ENCODE measurements at places on chromosomes 3 and 15.
A peak's percentile ranks its signal among the peaks of the same experiment; 100 is the strongest.

- DNase-seq: no peak
These were observed 72.7 kb upstream of the WNT5A start for GRCh38 chr3:55559500-55560423.

DNA sequence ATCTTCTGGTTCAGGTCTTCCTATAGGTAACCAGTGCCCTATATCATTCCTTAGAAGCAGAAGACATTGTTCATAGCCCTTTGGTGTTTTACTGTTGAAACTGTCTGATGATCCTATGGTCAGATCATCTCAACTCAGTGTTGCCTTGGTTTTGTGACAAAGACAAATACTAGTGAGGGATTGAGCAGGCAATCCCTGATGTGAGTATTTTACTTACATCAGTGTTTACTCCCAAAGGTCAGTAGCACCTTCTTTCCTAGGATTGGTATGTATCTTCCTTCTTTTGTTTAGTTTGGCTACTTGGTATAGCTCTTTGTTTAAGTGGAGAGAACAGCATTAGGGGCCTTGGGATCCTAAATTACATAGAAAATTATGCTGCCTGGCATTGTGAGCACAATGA, 41.1 kb downstream of the BBS4 start:
- no peak for DNase-seq

GRCh38 chr15:31477851-31478701, 151.4 kb downstream of the KLF13 start:
- no peak for DNase-seq

DNA sequence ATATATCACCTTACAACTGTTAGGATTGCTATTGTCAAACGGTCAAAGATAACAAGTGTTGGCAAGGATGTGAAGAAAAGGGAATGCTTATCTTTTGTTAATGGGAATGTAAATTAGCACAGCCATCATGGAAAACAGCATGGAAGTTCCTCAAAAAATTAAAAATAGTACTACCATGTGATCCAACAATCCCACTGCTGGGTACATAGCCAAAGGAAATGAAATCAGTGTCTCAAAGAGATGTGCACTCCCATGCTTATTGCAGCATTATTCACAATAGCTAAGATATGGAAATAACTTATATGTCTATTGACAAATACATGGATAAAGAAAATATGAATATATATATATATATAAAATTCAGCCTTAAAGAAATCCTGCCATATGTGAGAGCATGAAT, 274.6 kb downstream of the EDEM1 start:
- no peak for DNase-seq

GRCh38 chr3:123385001-123385401, 63.9 kb downstream of the ADCY5 start:
- DNase-seq: no peak

GRCh38 chr15:78052001-78052401, 25.5 kb downstream of the TBC1D2B start:
- no peak for DNase-seq

GRCh38 chr15:43776101-43776717, 557 bp downstream of the ELL3 start:
- no peak for DNase-seq

GRCh38 chr3:190180268-190180667, 59.6 kb upstream of the P3H2 start:
- DNase-seq: no peak

GRCh38 chr3:11392014-11392859, 120.0 kb downstream of the ATG7 start:
- DNase-seq: no peak

- no peak for DNase-seq
These were observed 1334.4 kb upstream of the ALCAM start for GRCh38 chr3:104032283-104032682.

- no peak for DNase-seq
These were observed 86.0 kb downstream of the PLXNA1 start for GRCh38 chr3:127068871-127069270.

DNA sequence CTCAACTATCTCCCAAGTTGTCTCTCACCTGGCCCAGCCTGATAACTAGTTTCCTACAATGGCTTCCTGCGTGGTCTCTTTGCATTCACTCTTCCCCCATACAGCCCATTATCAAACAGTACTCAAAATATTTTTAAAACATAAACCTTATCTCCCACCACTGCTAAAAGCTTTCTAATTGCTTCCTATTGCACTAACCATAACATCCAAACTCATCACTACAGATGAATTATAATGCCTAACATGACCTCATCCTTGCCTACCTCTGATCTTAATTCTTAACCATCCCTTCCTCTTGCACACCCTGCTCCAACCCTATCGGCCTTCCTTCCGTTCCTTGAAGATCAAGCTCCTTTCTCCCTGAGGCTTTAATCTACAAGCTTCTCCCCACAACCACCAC, 17.0 kb downstream of the ACAP2 start:
- DNase-seq: no peak

GRCh38 chr15:90572893-90573292, 43.2 kb downstream of the CRTC3 start:
- DNase-seq: no peak

GRCh38 chr15:36903195-36903594, 197.2 kb downstream of the MEIS2 start:
- DNase-seq: no peak

DNA sequence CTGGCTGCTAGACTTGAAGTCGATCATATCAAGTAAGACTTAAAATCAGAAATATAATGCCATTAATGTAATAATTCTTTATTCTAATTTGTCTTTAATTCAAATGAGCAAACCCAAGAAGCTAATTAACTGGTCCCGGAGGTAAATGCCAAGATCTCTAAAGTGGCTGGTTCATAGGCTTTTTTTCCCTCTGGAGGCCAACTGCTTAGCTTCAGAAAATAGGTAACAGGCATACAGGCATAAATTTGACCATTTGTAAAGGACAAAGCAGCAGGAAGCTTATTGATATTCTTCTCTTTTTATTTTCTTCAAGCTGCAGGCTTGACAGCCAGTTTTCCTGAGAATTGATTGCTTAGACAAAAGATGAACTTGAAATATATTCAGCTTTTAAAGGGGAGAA, 158.6 kb upstream of the RAP2B start:
- DNase-seq: no peak

DNA sequence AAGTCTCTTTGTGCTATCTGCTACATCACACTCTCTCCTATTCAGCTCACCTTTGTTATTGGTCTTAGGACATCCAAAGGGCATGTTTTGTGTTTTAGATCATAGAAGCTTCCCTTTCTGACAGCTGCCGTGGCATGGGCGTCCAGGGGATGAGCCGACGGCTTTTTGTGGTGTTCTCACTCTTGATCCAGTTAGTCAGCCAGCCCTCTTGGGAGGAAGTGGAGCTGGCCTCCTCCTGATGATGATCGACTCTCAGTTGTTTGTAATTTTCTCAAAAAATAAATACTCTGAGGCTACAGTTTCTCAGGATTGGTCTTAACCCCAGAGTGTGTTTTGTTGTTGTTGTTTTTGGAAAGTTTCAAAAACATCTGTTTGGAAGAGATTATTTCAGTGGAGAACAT, 34.4 kb downstream of the BOC start:
- no peak for DNase-seq

DNA sequence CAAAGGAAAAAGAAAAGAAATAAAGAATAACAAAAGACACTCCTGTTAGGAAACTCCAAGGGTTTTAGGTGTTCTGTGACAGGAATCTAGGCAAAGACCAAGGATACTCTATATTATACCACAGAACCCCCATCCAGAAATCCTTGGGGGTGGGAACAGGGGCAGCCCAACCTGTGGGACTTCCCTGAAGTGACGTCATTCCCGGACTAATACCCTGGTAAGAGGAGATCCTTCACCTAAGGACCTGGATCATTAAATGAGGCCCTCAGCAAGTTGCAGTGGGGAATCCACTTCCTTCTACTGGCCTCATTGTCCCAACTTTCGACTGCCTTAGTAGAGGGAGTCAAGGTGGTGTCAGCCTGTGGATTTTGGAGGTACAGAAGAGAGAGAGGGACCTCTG, 41.1 kb upstream of the ZNF148 start:
- no peak for DNase-seq

- no peak for DNase-seq
These were observed 190.8 kb downstream of the VGLL3 start for GRCh38 chr3:86800116-86800515.

GRCh38 chr15:33700695-33701303, 267.5 kb upstream of the CHRM5 start:
- peak; percentile 2 for DNase-seq

DNA sequence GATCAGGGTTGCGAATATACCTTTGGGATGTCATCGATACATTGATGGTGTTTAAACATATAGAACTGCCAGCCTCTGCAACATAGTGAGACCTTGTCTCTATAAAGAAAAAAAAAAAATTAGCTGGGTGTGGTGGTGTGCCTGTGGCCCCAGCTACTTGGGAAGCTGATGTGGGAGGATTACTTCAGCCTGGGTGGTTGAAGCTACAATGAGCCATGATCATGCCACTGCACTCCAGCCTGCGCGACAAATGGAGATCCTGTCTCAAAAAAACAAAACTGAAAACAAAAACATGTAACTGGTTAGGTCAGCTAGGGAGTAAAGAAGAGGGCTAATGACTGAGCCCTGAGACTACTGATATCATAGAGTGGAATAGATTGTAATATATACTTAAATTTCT, 30.7 kb upstream of the MGA start:
- DNase-seq: no peak

- DNase-seq: no peak
These were observed 24.7 kb upstream of the BSN start for GRCh38 chr3:49529567-49529966.

- DNase-seq: no peak
These were observed 496.3 kb upstream of the CNTN3 start for GRCh38 chr3:75110741-75111140.

DNA sequence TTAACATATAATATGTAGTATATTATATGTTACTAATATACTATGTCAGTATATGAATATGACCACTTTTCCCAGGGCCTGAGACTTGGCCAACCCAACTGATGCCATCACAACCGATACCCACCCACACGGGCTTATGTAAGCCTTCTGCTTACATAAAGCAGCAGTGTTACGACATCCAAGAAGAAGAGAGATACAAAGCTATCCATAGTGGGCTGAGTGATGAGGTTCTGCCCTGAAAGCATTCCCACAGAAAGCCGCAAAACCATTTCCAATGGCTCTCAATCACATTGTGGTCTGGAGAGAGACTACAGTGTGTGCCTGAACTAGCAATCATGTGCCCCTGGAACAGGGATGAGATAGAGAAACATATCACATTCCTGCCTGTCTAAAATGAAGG, 177.9 kb downstream of the PLOD2 start:
- no peak for DNase-seq

DNA sequence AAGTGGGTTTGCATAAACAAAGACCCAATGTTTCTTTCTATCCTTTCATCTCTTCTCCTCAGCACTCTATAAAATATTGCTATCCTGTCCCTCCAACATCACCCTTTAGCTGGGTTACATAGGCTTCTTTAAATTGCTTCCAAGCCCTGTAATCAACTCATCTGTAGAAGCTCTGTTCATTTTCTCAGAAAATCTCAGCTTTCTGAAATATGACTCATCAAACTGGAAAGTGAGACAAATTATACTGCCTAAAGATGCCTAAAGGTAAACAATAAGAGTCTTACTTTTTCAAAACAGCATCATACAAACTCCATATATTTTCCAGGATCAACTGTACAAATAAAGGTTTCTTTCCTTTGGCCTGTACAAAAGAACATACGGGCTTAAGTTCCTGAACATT, 33.8 kb downstream of the EFL1 start:
- DNase-seq: no peak

DNA sequence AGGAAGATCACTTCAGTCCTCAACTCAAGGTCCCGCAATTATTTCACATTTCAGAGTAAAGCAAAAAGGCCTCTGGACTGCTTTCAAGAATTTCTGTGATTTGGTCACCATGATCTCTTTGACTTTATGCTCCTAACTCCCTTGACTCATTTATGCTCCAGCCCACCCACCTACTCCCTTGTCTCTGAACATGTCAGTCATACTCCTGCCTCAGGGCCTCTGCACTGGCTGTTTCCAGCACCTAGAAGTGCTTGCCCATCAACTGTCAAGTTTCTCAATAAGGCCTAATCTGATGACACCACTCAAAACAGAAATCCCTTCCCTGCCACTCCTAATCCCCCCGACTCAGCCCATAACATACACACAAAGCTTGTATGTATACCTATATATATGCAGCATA, 36.1 kb upstream of the CSPG5 start:
- DNase-seq: no peak

DNA sequence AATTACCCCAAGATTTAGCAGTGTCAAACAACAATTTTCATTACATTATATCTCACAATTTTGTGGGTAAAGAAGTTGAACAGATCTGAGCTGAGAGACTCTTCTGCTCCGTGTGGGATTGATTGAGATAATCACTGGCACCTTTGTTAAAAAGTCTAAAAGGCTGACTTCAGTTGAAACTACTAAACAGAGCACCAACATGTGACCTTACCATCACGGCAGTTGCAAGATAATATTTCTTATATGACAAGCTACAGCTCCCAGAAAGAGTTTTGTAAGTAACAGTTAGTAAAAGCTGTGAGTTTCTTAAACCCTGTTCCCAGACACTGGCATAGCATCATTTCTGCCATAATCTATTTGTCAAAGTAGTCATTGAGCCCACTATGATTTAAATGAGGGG, 25.0 kb downstream of the CGGBP1 start:
- no peak for DNase-seq

GRCh38 chr3:94036909-94037507, 8.6 kb upstream of the STX19 start:
- no peak for DNase-seq

GRCh38 chr3:135513106-135514059, 452.1 kb upstream of the PPP2R3A start:
- DNase-seq: no peak

DNA sequence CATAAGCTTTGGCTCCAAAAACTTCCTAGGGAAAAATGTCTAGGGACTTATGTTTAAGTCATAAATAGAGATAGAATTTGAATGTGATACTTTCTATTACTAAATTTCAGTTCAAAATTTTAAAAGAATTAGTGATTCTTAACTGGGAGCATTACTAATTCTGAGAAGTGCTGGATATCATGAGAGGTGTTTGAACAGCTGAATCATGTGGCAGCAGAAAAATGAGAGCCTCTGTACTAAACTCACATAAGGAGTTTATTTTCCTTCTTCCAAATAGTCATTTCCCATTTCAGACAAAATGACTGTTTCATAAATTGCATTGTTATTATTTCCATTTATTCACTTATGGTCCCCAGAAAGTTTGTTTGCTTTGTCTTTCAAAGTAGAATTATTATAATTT, 62.7 kb downstream of the SLMAP start:
- no peak for DNase-seq

- DNase-seq: no peak
These were observed 973 bp upstream of the COPG1 start for GRCh38 chr3:129248286-129248979.

GRCh38 chr3:138625707-138626365, 17.3 kb downstream of the FAIM start:
- DNase-seq: no peak

- DNase-seq: no peak
These were observed 2.5 kb upstream of the EID1 start for GRCh38 chr15:48875241-48875960.

- no peak for DNase-seq
These were observed 78.3 kb upstream of the CDIN1 start for GRCh38 chr15:36501063-36501678.

- no peak for DNase-seq
These were observed 196.5 kb downstream of the UBE3A start for GRCh38 chr15:25242166-25242879.

- DNase-seq: no peak
These were observed 112.7 kb downstream of the FEZF2 start for GRCh38 chr3:62260655-62261054.

All from effector memory CD4-positive, alpha-beta T cell (primary cell).